Naive thymus-derived CD4-positive, alpha-beta T cell (primary cell): ENCODE measurements at places on chromosomes 2 and 18. TPM values are rescaled to one million over a fixed set of nuclear protein-coding genes. Genes with fewer than 3 reads are reported as not detected.

- H3K27me3 ChIP-seq = no peaks in the 10 kb centered on the region
- H3K27ac ChIP-seq = no peak overlapping the region
- no peak overlapping the region for H3K4me3 ChIP-seq
Observed at GRCh38 chr18:7557973-7558372, 9.1 kb upstream of the PTPRM start.

DNA sequence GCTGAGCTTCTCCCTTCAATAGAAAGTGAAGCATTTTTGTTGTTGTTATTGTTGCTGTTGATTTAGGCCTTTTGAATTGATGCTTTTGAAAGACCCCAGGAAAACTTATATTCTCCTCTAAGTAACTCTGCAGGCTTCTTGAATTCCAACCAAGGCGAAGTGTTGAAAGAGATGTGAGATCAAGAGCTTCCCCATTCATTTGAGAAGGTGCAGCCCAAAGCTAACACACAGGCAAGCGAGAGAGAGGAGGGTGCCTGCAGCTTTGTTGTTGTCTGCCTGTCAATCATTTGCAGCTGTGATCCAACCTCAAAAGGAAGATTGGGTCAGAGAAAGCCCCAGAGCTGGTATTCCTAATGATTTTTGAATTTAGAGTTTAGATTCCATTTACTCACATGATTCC lies 963.6 kb upstream of the CNTNAP5 start:
- no peak for DNase-seq
- no peak overlapping the region for H3K27ac ChIP-seq
- no peaks in the 10 kb centered on the region for H3K36me3 ChIP-seq
- no peaks in the 10 kb centered on the region for H3K4me1 ChIP-seq

DNA sequence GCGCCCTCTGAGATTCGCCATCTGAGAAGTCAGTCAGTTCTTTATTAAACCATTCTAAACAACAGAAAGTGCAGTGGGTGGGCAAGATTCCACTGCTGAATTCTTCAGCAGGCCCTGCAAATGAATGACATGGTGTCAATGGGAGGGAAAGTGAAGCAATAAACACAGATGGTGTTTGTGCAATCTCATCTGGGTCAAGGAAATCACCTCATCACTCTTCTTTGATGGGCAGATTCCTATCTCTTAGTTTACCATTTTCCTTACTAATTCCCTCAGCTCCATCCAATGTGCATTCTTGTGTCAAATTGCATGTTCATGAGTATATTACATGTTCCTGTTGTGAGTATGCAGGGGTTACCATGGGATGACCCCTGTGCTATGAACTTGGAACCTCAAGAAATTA lies 100.7 kb upstream of the CYP1B1 start:
- no peak overlapping the region for H3K27ac ChIP-seq
- H3K36me3 ChIP-seq = no peaks in the 10 kb centered on the region
- no peak overlapping the region for H3K4me3 ChIP-seq
- no peaks in the 10 kb centered on the region for H3K4me1 ChIP-seq
- H3K27me3 ChIP-seq = no peaks in the 10 kb centered on the region

- no peak for DNase-seq
- no peaks in the 10 kb centered on the region for H3K36me3 ChIP-seq
- no peaks in the 10 kb centered on the region for H3K4me1 ChIP-seq
- no peaks in the 10 kb centered on the region for H3K27me3 ChIP-seq
- H3K27ac ChIP-seq = no peak overlapping the region
Observed at GRCh38 chr2:30768708-30769480, 38.4 kb downstream of the CAPN13 start.

DNA sequence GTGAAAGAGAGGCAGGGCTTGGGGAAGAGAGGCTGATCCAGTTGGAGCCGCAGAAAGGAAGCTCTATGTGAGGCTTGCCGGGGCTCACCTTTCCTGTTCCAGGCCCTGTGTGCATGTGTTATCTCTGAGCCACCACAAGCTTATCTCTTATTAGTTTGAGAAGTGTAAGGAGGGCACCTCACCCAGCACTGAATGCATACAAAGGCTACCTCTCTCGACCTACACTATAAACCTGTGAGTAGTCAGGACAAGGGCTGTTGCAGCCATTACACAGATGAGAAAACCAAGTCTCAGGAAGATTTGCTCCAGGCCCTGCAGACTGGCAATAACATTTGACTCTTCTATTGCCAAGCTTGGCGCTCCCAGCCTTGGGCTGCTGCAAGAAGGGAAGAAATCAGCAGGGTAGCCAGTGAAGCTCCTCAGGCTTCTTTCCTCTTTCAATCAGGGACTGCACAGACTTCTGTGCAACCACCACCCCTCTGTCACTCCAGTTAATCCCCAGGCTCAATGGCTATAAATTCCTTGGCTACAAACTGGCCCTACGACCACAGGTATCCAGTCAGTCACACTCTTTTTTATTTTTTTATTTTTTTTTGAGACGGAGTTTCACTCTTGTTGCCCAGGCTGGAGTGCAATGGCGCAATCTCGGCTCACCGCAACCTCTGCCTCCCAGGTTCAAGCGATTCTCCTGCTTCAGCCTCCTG lies 73.8 kb downstream of the CLHC1 start:
- no peak for DNase-seq
- H3K27me3 ChIP-seq = no peaks in the 10 kb centered on the region
- H3K27ac ChIP-seq = no peak overlapping the region
- H3K4me1 ChIP-seq = no peaks in the 10 kb centered on the region

FZD7 gene
- 0.43 TPM for total RNA-seq

GRCh38 chr2:65583061-65583460 lies 150.7 kb upstream of the SPRED2 start:
- no peak overlapping the region for H3K4me3 ChIP-seq
- no peaks in the 10 kb centered on the region for H3K4me1 ChIP-seq
- no peaks in the 10 kb centered on the region for H3K27me3 ChIP-seq
- no peak overlapping the region for H3K27ac ChIP-seq
- no peak for DNase-seq
- no peaks in the 10 kb centered on the region for H3K36me3 ChIP-seq

AMER3 gene
- not detected for total RNA-seq

- no peaks in the 10 kb centered on the region for H3K4me1 ChIP-seq
- no peaks in the 10 kb centered on the region for H3K27me3 ChIP-seq
- H3K4me3 ChIP-seq = no peak overlapping the region
- no peaks in the 10 kb centered on the region for H3K36me3 ChIP-seq
- DNase-seq = no peak
- no peak overlapping the region for H3K27ac ChIP-seq
Observed at GRCh38 chr18:4599312-4599711, 144.2 kb upstream of the DLGAP1 start.

RAX gene
- total RNA-seq = not detected

- H3K36me3 ChIP-seq = no peaks in the 10 kb centered on the region
- no peak overlapping the region for H3K4me3 ChIP-seq
- no peak overlapping the region for H3K27ac ChIP-seq
- DNase-seq = no peak
- no peaks in the 10 kb centered on the region for H3K27me3 ChIP-seq
Observed at GRCh38 chr2:214103276-214104001, 307.4 kb upstream of the VWC2L start.

- no peak overlapping the region for H3K4me3 ChIP-seq
- H3K27me3 ChIP-seq = no peaks in the 10 kb centered on the region
- H3K27ac ChIP-seq = no peak overlapping the region
- H3K36me3 ChIP-seq = no peaks in the 10 kb centered on the region
- H3K4me1 ChIP-seq = no peaks in the 10 kb centered on the region
Observed at GRCh38 chr18:55064760-55065159, 105.5 kb upstream of the CCDC68 start.

PRKAG3 gene
- not detected for total RNA-seq
